GM13976 (cell line): ENCODE measurements at places on chromosomes 2 and 18.

DNA sequence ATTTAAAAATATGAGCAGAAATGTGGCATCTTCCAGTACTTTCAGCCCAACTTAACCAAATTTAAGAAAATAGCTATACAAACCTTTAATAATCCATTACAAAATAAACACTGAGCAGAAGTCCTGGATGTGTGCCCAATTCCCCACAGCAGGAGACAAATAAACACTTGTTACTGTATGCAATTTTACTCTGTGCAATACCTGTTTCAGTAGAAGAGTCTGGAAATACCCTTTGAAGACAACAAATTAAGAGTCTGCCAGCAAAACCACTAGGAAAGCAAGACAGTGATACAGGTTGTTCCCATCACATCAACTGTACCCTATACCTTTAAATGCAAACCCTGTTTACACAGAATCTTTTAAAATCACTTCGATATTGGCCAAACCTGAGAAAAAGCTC lies 41.4 kb upstream of the RNU4ATAC start:
- peak; percentile 32 for DNase-seq

DNA sequence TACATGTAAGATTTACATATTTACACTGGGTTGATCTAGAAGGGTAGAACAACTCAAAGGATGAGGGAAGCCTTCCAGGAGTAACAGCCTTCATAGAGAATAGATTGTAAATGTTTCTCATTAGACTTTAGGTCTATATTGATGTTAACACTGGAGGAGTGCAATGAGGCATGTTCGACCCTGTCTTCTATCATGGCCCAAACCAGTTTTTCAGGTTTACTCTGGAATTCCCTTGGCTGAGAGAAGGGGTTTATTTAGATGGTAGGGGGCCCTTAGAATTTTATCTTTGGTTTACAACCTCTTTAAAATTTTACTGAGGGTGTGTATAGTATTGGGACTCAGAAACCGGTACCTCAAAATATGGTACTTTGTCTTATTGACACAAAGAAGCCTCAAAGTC lies 634.9 kb upstream of the PIK3C3 start:
- DNase-seq = no peak

DNA sequence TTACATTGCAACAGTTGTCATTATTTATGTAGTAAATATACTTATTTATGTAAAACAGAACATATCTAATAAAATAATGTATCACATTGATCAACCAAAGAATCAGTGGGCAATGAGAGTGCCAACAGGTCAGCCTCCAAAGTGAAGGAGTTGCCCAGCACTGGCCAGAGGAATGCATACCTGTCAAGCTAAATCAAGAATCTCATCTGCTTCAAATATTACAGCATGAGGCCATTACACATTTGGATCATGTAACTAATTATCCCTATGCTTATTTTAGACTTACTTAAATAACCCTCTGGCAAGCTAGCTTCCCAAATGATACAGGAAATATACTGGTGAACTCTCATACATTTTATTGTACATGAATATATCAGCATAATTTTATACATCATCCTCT lies 1211.7 kb upstream of the ACVR2A start:
- no peak for DNase-seq

DNA sequence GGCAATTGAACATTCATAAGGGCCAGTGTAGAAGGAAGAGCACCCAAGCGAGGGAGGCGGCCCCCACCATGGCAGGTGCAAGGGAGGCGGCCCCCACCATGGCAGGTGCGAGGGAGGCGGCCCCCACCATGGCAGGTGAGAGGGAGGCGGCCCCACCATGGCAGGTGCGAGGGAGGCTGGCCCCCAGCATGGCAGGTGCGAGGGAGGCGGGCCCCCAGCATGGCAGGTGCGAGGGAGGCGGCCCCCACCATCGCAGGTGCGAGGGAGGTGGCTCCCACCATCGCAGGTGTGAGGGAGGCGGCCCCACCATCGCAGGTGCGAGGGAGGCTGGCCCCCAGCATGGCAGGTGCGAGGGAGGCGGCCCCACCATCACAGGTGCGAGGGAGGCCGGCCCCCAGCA lies 24.7 kb upstream of the GPC1 start:
- DNase-seq = no peak

DNA sequence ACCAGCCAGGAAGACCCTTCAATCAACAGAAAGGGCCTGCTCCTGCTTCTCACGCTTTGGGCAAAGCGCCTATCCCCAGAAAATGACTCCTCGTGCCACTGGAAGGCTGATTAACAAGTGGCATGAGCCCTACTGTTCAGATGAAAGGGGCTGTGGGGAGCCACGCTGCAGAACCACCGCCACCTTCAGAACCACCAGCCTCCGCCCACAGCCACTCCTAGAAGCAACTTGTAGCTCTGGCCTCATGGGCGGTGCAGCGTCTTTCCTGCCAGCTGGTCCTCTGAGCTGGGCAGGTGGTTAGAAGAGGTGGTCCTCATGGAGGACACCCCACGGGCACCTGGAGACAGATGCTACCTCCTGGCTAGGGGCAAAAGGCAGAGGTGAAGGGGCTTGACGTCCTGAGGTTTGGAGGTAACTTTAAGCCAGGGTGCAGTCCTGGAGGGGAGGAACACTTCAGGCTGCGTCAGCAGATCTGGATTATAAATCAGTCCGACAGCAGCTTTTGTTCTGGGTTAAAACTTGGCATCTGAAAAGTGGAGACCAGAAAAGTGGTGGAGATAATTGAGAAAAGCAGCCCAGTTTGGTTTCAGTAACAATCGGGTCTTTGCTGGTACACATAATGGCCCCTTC lies 861 bp upstream of the SEMA4C start:
- DNase-seq = no peak

DNA sequence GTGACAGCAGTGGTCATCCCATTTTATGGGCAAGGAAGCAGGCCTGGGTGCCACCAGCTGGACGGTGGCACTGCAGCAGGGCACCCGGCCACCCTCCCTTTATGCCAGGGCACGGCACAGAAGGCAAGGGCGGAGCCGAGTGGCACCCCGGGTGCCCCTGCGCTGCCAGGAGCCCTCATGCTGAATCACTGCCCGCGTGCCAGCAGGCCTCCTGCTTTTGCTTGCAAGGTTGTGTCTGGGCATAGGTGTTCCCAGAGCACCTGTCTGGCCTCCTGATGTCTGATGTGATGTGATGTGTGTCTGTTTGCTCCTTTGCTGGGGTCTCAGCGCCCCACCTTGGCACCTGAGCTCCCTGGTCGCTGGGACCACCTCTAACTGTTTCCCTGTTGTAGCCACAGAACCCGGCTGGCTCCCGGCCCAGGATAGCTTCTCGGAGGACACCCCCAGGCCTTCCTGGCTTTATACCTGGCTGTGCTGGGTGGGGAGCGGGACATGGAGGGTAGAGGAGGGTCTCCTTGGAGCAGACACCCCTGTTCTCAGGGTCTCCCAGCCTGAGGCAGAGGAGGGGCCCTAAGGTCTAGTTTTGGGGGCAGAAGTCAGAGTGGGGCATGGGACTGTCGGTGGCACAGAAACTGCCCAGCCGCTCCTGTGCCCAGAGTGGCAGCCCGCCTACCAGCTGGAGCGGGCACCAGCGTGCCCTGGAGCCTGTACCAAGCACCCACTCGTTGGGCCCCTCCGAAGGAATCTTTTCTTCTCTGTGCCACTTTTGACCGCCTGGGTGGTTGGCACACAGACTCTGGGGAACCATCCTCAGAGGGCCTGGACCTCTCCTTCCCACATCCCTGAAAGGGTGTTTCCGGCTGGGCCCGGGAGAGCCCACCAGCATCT lies 3.6 kb downstream of the GPC1 start:
- DNase-seq = no peak

DNA sequence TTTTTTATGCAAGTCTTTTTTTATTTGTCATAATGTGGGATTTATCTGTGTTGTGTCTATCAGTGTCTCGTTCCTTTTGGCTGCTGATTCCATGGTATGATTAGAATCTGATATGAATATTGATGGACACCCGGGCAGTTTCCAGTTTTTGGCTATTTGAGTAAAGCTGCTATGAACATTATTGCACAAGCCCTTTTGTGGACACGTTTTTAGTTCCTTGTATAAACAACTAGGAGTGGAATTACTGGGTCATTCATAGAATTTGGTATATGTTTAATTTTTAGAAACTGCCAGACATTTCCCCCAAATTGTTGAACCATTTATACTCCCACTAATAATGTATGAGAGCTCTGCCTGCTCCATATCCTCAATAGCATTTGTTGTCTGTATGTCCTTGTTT lies 26.6 kb downstream of the HK2 start:
- no peak for DNase-seq

DNA sequence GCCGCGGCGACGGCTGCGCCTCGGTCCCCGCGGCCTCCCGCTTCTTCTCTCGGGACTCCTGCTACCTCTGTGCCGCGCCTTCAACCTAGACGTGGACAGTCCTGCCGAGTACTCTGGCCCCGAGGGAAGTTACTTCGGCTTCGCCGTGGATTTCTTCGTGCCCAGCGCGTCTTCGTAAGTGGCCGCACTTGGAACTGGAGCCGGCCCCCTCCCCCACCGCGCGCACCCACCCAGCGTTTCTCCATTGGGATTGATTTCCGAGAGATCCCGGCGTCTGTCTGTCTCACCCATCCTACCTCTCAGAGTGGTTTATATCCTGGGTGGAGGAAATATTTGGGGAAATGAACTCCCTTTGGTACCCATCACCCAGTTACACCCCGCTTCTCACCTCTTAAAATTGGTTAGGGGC lies 498 bp downstream of the ITGAV start:
- peak; percentile 10 for DNase-seq

DNA sequence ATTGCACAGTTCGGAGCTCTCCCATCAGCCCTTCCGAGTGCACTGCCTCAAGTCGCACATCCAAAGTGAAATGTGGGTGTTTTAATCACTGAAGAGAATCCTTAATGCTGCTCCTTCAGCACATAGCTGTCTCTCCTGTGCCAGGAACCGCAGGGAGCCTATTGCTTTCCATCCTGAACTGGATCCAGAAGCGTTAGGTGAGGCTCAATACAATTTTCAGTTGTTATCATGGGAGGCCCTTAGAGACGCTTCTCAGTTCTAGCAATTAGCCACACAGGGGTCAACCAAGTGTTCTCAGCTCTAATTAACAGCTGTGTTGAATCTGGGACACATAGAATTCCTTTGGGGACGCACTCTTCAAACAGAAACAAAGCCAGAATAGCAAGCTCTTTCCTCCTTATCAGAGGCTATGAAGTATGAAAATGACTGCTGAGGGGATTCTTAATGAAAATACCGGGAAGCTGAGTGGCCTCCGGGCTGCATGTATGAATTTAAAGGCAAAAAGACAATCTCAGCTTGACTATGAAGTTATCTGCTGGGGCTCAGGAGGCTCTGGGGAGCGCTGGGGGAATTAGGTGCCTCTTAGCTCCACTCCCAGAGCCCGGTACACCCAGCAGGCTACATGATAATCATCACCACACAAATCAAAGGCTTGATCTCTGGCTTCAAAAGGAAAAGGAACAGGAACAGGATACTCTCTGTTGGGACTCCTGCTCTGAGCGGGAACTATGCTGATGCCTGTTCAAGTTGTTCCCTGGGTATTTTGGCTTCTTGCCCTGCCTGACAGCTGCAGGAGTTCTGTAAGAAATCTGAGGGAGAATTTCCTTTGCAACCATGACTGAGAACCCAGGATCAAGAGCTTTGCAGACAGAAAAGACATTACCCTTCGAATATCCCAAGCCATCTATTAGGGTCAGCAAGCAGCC lies 55.4 kb upstream of the NCOA1 start:
- no peak for DNase-seq

DNA sequence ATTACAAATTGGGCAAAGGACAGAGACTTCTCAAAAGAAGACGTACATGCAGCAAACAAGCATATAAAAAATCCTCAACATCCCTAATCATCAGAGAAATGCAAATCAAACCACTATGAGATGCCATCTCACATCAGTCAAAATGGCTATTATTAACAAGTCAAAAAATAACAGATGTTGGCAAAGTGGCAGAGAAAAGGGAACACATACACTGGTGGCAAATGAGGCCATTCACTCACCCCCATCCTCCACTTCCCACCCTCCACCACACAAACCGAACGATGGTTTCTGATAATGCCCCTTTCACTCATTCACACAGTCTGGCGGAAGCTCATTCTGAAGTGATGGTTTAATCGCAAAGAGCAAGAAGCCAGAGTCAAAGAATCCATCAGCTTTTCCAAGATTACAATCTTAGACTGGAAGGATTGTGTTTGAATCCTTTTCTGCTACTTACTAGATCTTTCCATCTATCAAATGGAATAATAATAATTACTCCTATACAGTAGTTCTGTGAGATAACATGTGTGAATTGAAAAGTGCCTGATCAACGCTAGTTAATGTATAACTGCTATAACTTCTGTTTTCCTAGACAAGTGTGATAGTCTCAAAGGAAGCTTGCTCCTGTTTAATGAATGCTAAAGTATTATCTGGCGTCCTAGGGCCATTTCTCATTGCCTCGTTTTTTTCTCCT lies 16.9 kb upstream of the CD28 start:
- DNase-seq = no peak

DNA sequence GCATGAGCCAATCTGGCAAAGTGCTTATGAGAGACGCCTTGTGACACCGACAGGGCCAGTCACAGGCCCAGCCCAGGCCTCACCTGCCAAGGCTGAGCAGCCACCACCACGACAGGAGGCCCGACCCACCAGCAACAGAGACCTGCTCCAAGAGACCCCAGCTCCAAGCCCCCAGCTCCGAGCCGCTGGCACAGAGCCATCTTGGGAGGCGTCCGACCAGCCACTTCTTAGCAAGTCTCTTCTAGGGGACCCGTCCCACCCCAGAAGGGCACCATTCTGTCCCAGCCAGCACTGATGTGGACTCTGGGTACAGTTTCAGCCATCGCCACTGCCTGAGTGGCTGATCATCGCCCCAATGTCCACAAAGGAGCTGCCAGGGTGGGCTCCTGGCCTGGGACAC lies 290.7 kb upstream of the SALL3 start:
- DNase-seq = no peak

DNA sequence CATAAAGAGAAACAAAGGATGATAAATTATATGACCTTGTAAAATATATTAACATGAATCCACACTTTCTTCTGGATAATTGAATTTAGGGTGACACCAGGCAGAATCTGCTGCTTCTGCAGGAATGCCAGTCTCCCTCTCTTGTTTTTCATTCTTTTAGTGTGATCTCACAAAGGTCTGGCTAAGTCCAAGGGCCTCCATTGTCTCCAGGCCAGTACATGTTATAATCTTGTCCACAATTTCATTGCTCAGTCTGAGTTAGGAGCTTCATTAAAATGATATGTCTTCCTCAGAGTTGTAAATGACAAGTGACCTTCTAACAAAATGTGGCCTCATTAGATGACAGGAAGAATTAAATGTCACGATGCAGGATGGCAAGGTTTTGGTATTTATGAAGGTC lies 110.2 kb downstream of the APOB start:
- no peak for DNase-seq
